ENCODE measurements at places on chromosomes 6 and 20. TPM values are rescaled to one million over a fixed set of nuclear protein-coding genes. Genes with fewer than 3 reads are reported as not detected.

The LRRN4 gene
- not detected for total RNA-seq

The RIN2 gene
- 48.9 TPM for total RNA-seq

The RBM12 gene
- 37.4 TPM for total RNA-seq

The ACSS2 gene
- total RNA-seq = 36.5 TPM

The BPI gene
- not detected for total RNA-seq

The LAMP5 gene
- total RNA-seq = not detected

The ADTRP gene
- 4.9 TPM for total RNA-seq

The CAP2 gene
- total RNA-seq = 27.6 TPM

The MYL9 gene
- total RNA-seq = 35.2 TPM

The TUBE1 gene
- 31.0 TPM for total RNA-seq

The LY86 gene
- not detected for total RNA-seq

The TUBB2B gene
- 18.3 TPM for total RNA-seq

The HNF4A gene
- not detected for total RNA-seq

The NFKBIE gene
- 5.6 TPM for total RNA-seq

The TRIM15 gene
- not detected for total RNA-seq

The CCDC170 gene
- 0.32 TPM for total RNA-seq

The LST1 gene
- not detected for total RNA-seq

The HLA-DRB1 gene
- total RNA-seq = not detected

The HLA-C gene
- total RNA-seq = 163 TPM

The MTHFD1L gene
- total RNA-seq = 49.6 TPM

The LAMA4 gene
- 174 TPM for total RNA-seq

The PPP1R14C gene
- under 0.01 TPM for total RNA-seq

The RCAN2 gene
- total RNA-seq = not detected

The DOK5 gene
- 19.8 TPM for total RNA-seq

The TSPO2 gene
- total RNA-seq = not detected

The CASS4 gene
- total RNA-seq = 0.14 TPM

The IRF4 gene
- not detected for total RNA-seq

The SYCP2L gene
- 0.59 TPM for total RNA-seq

The CST8 gene
- total RNA-seq = not detected

The RAB5IF gene
- 62.0 TPM for total RNA-seq

The TINAG gene
- not detected for total RNA-seq

The SLC17A3 gene
- not detected for total RNA-seq

The CFAP61 gene
- total RNA-seq = 0.32 TPM

The FAM209B gene
- total RNA-seq = not detected

The CLIC5 gene
- not detected for total RNA-seq

The BNIP5 gene
- total RNA-seq = not detected

The ZNF343 gene
- total RNA-seq = 14.3 TPM

The RSPH4A gene
- 0.05 TPM for total RNA-seq

The SLC17A2 gene
- total RNA-seq = not detected

The DDX43 gene
- 1.8 TPM for total RNA-seq

The RBPJL gene
- total RNA-seq = not detected
